Stomach (tissue), 19 donors: ENCODE measurements at places on chromosomes 12 and 14.

- peak; percentile 64 for DNase-seq
These were observed 155.4 kb downstream of the TMX1 start for GRCh38 chr14:51395361-51395849.

DNA sequence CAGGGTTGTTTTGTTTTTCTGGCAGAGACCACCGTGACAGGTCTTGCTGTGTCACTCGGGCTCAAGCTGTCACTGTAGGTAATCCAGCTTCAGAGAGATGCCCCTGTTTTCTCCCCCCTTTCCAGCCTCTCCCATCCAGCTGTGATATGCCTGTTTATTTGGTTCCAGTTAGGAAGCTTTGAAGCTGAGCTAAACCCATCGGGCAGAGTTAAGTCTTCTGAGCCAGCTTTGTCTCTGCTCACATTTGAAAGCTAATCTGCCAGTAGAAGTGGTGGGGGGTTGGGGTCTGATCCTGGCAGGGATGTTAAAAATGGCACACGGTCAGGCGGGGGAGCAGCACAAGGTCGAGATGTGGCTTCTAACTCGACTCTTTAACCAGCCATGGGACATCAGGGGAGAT lies 130.0 kb downstream of the TSPAN9 start:
- DNase-seq, result no peak

GRCh38 chr14:68682166-68683103 lies 110.4 kb downstream of the ZFP36L1 start:
- DNase-seq, result peak; percentile 91

DNA sequence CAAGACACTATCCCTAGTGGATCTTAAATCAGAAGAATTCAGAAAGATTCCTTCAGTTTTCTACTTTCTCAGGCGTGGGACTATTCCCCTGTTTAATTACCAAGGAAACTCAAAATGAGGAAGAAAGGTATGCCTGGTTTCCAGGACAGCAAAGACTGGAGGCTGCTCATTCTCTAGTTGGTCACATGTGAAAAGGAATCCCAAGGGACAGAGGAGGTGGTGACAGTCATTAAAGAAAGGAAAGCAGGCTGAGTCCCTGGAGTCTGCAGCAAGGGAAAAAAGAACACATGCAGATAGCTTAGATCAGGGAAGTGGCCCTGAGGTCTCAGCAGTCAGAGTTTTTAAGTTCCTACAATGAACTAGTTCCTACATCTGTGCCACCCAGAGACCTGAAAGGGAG lies 165.4 kb upstream of the CCDC198 start:
- DNase-seq, result no peak

DNA sequence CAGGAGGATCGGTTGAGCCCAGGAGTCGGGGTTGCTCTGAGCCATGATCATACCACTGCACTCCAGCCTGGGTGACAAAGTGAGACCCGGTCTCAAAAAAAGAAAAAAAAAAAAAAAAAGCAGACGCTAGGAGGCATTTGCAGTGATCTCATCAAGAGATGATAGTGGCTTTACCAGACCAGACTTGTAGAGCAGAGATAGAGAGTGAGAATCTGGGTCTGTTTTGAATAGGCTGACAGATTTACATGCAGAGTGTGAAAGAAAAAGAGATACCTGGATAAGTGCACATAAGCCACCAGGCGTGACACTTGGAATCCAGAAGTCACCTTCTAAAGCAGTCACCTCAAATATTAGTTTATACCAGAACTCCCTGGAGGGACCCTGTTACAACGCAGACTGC lies 21.1 kb upstream of the FLRT2 start:
- DNase-seq, result no peak

DNA sequence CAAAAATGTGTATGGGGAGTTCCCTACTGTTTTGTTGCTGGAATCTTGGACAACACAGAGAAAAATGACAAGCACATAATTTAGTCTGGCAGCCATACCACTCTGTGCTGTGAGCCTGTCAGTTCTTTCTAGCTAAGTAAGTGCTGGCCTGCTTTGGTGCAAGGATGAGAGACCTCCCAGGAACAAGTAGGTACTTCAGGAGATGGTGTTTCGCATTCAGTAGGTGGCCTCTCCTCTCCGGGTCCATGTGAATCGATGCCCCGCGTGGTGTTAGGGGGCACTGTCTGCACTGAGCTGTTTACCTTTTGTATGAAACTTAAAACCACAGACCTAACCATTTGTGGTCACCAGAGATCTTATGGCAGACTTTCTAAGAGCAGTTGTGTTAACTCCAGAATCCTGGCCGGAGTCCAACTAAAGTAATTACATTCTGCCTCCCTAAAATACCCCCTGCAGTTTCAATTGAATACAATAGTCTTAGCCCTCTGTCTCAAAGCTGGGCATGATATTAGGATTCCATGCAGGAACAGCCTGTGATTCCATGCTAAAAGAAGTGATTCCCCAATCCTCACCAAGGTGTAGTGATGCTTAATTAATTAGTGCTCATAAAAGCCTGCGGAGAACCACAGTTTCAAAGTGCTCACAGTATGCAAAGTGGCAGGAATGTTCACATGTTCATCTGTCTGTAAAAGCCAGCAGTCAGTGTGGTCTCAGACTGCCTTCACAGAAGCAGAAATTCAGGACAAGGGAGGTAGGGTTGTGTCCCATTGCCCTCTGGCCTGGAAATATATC lies 64.2 kb downstream of the LLPH start:
- DNase-seq, result peak; percentile 25

GRCh38 chr12:55972042-55972441 lies 1.8 kb upstream of the RAB5B start:
- no peak for DNase-seq

- no peak for DNase-seq
These were observed 625.4 kb upstream of the LRFN5 start for GRCh38 chr14:40981247-40981646.

GRCh38 chr12:72677139-72677538 lies 405.0 kb downstream of the TRHDE start:
- DNase-seq, result peak; percentile 15

GRCh38 chr12:50394469-50395029 lies 1.9 kb downstream of the FAM186A start:
- no peak for DNase-seq

- DNase-seq, result no peak
These were observed 166.2 kb downstream of the ANO2 start for GRCh38 chr12:5778821-5779220.

GRCh38 chr14:28975084-28975483 lies 208.5 kb downstream of the FOXG1 start:
- DNase-seq, result no peak

GRCh38 chr14:62800577-62800976 lies 244.7 kb downstream of the KCNH5 start:
- no peak for DNase-seq

GRCh38 chr12:45406988-45407850 lies 191.3 kb downstream of the ANO6 start:
- DNase-seq, result peak; percentile 29

GRCh38 chr12:108635201-108635996 lies 1.7 kb upstream of the SELPLG start:
- DNase-seq, result no peak

GRCh38 chr12:130646716-130647370 lies 69.3 kb downstream of the RIMBP2 start:
- DNase-seq, result no peak

GRCh38 chr12:62966990-62967506 lies 32.1 kb upstream of the PPM1H start:
- no peak for DNase-seq

- DNase-seq, result no peak
These were observed 56.0 kb upstream of the C14orf180 start for GRCh38 chr14:104523546-104523935.

DNA sequence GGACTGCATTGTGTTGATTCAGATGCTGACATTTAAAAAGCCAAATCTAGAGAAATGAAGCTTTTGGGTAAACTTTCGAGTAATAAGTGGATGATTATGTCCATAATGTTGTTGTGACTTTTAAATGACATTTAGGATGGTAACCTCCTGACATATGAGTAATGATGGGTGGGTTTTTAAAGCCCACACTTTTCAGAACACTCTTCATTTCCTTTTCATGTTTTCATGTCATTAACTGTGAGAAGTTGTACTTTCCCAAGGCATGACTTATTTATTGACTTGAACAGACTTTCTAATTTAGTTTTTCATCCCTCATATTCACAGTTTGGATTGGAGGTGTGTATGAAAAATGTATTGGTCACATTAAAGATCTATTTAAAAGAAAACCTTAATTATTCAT lies 35.5 kb downstream of the RGS6 start:
- DNase-seq, result no peak

DNA sequence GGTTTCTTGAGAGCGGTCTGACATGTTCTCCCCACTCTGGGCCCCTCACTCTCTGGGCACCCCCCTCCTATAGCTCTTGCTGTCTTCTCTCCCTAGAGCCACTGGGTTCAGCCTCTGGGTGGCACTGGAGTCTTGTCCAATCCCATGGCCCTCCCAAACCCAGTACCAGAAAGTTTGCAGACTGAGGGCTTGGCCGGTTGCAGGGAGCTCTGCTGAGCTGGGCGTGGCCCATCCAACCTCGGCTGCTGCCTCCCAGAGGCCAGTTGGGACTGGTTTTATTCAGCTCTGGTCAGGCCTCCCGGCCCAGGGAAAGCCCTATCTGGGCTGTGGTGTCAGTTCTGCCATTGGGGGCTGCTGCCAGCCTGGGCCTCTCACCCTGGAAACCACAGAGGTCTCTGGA lies 37.9 kb downstream of the ISCA2 start:
- DNase-seq, result peak; percentile 28

- no peak for DNase-seq
These were observed 137.2 kb upstream of the TRHDE start for GRCh38 chr12:72135021-72135301.

GRCh38 chr12:103278329-103278728 lies 217.4 kb downstream of the C12orf42 start:
- DNase-seq, result no peak

- no peak for DNase-seq
These were observed 182.5 kb upstream of the RGS6 start for GRCh38 chr14:71749613-71750238.

- no peak for DNase-seq
These were observed 160.5 kb upstream of the RASSF8 start for GRCh38 chr12:25797949-25798348.

- DNase-seq, result no peak
These were observed 20.1 kb downstream of the MBIP start for GRCh38 chr14:36300337-36300736.

- no peak for DNase-seq
These were observed 105.1 kb downstream of the ZFP36L1 start for GRCh38 chr14:68687746-68688145.

DNA sequence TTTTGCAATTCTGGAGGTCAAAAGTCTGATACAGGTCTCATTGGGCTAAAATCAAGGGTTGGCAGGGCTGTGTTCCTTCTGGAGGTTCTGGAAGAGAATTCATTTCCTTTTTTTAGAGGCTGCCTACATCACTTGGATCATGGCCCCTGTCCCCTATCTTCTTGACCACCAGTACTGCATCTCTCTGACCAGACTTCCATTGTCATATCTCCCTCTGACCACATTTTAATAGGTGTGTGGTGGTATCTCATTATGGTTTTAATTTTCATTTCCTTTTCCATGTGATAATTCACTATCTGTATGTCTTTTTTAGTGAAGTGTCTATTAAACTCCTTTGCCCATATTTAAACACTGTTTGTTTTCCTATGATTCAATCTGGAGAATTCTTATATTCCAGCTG lies 215.2 kb upstream of the OTX2 start:
- DNase-seq, result no peak

DNA sequence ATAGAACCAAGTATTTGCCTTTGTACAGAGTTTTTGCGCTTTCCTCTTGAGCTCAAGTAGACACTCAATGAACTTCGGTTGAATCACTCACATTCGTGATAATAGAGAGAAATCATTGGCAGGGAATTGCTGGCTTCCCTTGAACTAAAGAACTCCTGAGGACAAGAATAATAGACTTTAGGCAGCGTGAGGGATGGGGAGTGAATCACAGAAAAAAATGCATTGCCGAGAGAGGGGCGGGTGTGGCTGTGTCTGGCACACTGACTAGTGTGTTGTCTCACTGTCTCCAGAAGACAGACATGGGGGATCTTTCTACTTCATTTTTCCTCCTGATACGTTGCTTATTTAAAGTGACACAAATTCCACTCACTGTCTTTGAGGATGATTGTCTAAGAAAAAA lies 805.2 kb downstream of the BCL11B start:
- DNase-seq, result no peak
